ENCODE measurements at places on chromosomes 1 and 21.

DNA sequence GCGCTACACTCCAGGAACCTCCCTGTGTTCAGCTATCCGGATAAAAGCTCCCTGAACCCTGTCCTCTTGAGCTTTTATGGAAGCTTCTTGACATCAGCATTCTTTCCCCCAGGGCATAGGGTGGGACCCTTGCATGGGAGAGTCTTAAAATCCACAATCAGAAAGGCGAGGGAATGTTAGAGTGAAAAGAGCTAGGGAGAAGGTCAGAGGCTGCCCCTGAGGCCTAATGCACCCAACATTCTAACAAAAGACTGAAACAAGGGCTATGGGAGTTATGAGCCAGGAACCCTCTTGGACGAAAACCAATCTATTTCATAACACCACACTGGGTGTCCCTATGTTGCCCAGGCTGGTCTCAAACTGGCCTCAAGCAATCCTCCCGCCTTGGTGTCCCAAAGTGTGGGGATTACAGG lies 36.7 kb downstream of the NEK2 start:
- no peak for DNase-seq

GRCh38 chr1:60731321-60731720 lies 351.0 kb upstream of the NFIA start:
- DNase-seq, result peak; percentile 73

DNA sequence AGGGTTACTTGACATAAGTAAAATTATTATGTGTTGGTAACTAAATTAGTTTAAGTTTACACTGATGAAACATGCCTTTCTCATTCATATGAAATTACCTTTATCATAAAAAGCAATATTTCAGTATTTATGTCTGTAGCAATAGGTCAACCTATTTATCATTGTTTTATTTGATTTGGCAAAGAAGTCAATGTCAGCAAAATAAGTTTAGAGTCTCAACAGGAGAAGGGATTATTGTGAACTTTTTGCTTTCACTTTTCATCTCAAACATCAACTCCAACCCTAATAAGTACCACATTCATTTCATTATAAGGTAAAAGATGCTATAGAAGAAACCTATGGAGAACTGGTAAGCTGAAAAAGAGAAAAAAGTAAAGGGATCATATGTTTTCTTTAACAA lies 1015.4 kb upstream of the ADGRL4 start:
- no peak for DNase-seq

GRCh38 chr21:37636152-37636860 lies 269.7 kb downstream of the DYRK1A start:
- no peak for DNase-seq

- DNase-seq, result no peak
Measured at GRCh38 chr1:4653328-4653660, 1.1 kb upstream of the AJAP1 start.

- DNase-seq, result no peak
Measured at GRCh38 chr1:235073968-235074522, 54.6 kb downstream of the TOMM20 start.

DNA sequence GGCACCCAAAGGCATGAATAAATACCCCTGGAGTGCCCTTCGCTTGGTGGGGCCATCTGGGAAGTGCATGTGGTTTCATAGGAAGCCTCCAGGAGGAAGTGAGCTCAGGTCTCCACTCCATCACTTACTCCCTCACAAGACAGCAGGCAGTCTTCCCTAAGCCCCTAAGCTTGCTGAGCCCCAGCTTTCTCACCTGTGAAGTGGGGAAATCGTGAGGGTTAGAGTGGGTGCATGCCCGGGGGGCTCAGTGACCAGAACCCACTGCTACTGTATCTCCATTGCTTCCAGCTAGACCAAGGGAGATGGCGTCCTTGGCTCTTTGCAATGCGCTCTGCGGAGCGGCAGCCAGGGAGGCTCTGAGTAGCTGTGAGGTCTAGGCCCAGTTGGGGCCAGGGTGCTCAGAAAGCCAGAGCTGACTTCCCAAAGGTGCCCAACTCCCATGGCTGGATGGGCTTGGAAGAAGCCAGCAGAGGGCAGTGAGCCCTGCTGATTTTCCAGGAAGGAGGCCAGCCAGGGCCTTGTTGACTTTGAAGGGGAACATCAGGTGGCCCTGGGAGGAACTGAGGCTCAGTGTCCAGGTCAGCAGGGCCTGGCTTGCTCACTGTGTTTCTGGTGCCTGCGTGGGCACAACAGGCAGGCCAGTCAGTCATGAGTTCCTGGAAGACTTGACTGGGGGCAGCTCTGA lies 27.3 kb downstream of the CDCP2 start:
- no peak for DNase-seq

GRCh38 chr1:107076841-107077240 lies 20.4 kb downstream of the PRMT6 start:
- DNase-seq, result no peak

DNA sequence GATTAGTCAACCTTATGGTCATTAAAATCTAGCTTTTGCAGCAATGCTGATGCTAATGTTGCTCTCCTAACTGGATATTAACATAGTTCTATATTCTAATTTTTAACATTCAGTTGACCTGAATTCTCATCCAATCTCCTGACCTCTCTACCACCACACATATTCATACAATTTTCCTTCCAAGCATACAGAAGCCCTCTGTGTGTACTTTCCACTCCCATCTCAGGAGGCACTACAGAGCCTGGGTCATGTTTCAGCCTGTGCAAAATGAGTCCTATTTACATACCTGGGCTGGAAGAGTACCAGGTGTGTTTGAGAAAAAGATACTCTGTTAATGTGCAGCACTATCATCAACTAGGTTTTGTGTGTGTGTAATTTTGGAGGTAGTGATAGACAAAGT lies 486.3 kb downstream of the NEGR1 start:
- DNase-seq, result no peak

DNA sequence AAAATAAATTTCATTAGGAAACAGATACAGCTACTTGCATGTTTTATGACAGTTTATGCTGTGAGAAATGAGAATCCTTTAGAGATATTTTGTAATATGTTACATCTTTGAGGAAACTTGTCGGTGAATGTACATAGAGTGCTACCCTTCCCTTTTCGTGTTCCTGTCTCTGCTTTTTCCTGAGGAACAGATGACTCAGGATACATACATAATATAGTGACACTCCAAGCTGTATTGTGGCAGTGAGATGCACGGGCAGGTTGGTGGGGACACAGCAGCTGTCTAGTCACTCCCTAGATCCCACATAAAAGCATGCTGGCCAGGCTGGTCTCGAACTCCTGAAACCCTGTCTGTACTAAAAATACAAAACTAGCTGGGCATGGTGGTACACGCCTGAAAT lies 20.9 kb upstream of the MARK1 start:
- DNase-seq, result no peak

GRCh38 chr1:24897263-24898151 lies 32.6 kb downstream of the RUNX3 start:
- no peak for DNase-seq

GRCh38 chr21:22575165-22575584 lies 1577.0 kb downstream of the NCAM2 start:
- DNase-seq, result peak; percentile 96

DNA sequence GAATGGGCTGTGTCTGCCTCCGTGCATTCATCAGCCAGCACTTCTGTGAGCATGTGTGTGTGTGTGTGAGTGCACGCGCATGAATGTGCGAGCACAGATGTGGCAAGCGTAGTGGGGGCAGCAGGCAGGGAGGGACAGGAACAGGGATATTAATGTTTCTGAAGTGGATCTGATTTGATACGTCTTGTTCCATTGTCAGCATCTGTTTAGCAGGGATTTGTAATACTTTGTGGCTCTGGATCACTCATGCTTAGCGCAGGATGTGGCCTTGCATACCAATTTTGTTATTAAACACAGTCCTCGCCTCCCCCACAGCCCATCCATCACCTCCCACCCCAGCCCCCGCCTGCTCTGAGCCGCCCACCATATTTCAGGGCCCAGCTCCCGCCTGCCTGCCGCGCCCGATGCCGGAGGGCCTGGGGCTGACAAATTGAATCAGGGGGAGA lies 52.4 kb downstream of the TMEM53 start:
- DNase-seq, result no peak

GRCh38 chr1:174799136-174799479 lies 200.6 kb upstream of the CACYBP start:
- peak; percentile 2 for DNase-seq

GRCh38 chr1:207810173-207810572 lies 58.3 kb downstream of the CD46 start:
- DNase-seq, result no peak

- DNase-seq, result no peak
Measured at GRCh38 chr1:59948990-59949389, 22.4 kb upstream of the CYP2J2 start.

- peak; percentile 9 for DNase-seq
Measured at GRCh38 chr1:46300673-46301405, 2.6 kb downstream of the LRRC41 start.

GRCh38 chr21:31287201-31287600 lies 56.9 kb downstream of the TIAM1 start:
- DNase-seq, result no peak

DNA sequence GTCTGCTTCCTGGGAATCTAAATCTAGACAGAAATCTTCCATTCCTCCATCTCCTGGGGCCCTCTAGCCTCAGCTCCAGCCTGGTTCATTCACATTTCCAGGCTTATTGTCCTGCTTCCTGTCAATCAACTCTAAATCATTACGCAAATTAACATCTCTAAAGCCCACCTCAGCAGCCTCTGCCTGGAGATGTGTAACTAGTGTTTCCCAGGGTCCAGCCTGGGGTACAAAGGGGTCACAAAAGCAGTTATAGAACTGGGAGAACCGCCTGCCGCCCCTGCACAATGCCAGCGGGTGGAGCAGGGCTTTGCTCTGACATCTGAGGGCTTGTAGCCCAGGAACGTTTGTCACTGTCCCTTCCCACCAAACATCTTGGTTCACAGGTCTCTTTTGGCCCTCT lies 373.5 kb downstream of the RRAGC start:
- no peak for DNase-seq

GRCh38 chr1:50645139-50645538 lies 221.9 kb upstream of the DMRTA2 start:
- no peak for DNase-seq

All from common myeloid progenitor, CD34-positive (primary cell).